ENCODE measurements at places on chromosomes 12 and 14.

GRCh38 chr14:50116966-50117365 is 594 bp upstream of the VCPKMT start:
- no peak for DNase-seq

- DNase-seq: no peak
These were observed 43.0 kb downstream of the SMOC1 start for GRCh38 chr14:69922198-69922597.

DNA sequence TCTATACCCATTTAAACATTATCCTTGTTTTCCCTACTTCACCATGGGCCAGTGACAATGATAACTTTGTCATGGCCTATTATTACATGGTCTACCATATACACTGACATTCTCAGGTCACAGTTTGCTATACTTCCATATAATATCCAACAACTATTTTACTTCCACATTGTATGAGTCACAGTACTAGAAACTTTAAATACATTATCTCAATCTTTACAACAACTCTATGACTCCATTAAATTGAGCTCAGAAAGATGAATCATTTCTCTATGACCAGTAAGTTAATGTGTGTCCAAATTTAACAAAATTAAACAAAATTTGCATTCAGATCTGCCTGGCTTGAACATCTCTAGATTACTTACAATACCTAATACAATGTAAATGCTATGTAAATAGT is 93.9 kb downstream of the PLEKHG7 start:
- DNase-seq: no peak

DNA sequence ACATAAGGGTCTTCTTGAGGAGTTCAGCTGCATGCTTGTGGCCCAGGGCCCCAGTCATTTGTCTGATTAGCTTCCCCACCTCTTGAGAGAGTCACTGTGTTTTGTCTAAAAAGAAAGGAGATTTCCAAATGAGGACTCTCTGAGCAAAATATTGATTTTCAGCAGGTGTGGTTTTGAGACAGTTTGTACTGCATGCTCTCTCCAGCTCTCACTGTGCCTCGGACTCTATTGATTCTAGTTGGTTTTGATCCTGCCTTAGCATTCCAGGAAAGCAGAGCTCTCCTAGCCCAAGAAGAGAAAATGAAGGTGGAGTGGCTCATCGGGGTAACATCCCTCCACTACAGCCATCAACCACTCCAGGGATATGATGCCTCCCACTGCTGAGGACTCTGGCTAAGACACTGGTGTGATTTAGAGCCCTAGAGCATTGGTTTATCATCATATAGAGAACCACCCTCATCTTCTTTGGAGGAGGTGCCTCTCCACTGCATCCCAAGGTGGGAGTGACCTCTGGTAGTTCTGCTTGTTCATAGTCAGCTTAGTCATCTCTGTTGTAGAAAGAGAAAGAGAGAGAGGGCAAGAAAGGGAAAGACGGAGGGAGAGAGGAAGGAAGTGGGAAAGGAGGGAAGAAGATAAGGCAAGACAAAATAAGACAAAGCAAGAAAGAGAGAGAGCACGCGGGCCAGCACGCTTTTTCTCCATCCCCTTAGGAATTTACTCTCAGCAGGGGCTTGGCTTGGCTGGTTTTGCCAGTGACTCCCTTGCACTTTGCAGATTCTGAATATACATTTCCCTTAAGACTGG is 365.6 kb downstream of the DPF3 start:
- no peak for DNase-seq

GRCh38 chr12:47242426-47242825 is 162.7 kb upstream of the AMIGO2 start:
- no peak for DNase-seq

Data from LoVo (cell line).